ENCODE measurements at places on chromosomes 11 and 22.

DNA sequence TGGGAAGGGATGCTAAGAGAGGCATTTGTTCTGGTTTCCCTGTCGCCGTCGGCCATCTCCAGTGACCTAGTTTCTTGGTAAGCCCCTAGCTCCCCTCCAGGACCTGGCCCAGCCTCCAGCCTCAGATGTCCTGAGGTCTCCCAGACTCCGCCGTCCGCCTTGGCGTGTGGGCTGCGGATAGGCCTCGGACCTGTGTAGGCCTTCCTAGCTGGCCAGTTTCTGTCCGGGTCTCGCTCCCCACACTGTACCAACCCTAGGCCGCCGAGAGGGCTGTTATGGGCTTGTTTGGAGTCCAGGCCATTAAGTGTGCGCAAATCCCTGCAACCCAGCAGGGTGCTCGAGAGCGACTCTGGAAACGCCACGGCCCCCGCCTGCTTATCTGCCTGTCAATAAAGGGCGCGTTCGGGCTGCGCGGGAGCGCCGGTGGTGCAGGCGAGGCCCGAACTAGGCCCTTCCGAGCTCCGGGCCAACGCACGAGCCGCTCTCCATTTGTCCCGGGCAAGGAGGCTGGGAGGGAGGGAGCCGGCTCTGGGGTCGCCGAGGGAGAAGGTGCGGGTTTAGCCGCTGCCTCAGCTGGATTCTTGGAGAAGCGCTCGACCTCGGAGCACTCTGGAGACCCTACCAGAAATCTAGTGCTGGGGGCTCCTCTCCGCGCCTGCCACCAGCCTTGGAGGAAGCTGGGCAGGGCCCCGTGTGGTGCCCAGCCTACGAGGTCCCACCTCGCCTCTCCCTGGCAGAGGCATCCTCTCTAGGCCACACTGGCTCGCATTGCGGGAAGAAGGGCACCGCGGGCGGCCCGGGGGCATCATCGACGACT is 8.7 kb upstream of the PAX6 start:
- DNase-seq: no peak

DNA sequence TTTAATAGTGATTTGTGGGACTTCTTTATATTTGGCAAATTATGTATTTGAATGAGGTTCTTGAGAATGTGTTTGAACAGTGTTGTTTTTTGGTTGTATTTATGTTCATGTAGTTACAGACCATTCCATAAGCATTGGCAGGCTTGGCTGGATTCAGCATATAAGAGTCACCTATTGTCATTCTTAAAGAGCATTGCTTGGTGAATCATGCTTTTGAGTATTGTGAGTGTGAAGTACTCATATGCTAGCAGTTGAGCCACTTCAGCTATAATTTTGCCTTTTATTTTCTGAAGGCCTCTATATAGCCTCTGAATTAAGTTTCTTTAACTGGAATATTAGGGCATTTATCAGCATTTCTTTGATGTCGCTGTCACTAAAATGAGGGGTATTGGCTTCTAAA is 110.0 kb upstream of the GAL start:
- DNase-seq: no peak

GRCh38 chr11:13252438-13252837 is 25.2 kb upstream of the BMAL1 start:
- no peak for DNase-seq

GRCh38 chr11:107702109-107702660 is 9.7 kb downstream of the SLN start:
- no peak for DNase-seq

GRCh38 chr11:20596205-20597153 is 2.9 kb upstream of the SLC6A5 start:
- no peak for DNase-seq

DNA sequence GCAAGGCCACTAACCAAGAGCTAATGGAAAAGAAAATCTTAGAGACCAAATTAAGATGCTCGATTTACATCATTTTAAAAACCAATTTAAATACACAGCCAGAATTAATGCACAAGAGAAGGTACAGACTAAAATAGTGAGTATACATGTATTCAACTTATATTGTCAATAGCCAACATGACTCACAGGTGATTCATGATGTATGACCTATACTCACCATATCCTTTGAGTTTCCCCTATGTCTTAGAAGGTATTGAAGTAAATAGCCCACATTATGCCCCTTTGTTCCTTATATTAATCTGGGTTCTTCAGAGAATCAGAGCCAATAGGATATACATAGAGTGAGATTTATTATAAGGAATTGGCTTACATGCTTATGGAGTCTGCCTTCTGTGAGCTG is 97.5 kb upstream of the ANO3 start:
- DNase-seq: no peak

GRCh38 chr11:105456950-105457349 is 152.9 kb upstream of the GRIA4 start:
- DNase-seq: no peak

- DNase-seq: no peak
Observed at GRCh38 chr11:17559341-17560087, 12.5 kb downstream of the OTOG start.

GRCh38 chr11:56876621-56877275 is 112.0 kb upstream of the OR5AK2 start:
- DNase-seq: no peak

- no peak for DNase-seq
Observed at GRCh38 chr11:60005360-60005759, 11.6 kb upstream of the OOSP4B start.

GRCh38 chr11:534396-535209 is 773 bp downstream of the HRAS start:
- no peak for DNase-seq

- no peak for DNase-seq
Observed at GRCh38 chr11:64619811-64620380, 28.9 kb downstream of the SLC22A12 start.

DNA sequence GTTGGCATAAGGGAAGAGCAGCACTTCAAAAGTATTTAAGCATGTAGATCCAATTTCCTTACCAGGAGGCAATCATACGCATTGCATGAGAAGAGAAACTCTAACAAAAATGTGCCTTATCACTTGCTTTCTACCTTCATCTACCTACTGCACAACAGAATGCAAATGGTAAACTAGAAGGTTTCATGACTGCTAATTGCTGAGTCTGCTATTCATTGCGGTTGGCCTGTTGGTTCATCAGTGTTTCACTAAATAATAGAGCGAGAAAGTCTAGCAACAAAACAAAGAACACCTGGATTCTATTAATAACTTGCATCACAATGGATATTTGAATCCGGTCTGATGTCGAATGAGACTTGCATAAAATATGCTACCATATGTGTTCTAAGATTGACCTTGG is 229.0 kb downstream of the OPCML start:
- DNase-seq: no peak

DNA sequence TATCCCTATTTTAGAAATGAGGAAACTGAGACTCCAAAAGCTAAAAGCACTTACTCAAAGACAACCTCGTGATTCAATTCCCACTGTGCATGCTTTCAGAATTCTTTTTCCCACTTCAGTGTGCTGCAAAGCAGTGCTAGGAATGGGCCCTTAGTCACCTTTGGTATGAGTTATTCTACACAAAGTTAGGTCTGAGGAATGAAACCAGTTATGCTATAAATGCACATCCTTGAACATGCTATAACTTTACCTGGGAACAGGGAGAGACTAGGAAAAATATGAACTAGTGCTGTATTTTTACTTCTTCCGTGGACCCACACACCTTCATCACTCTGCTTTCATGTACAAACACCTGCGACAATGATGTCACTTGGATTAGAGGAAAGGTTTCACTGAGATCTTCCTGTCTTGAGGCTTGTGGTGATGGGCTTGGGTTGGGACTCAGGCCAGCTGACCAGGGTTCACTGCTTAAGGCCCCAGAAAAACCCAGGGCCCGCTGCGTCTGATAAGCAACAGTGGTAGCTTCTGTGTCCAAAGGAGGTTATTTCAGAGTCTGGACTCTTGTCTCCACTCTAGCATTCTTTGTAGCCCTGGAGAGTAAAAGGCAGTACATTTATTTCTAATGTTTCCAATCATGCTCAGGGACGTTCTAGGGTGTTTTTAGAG is 81.6 kb downstream of the ZC3H12C start:
- DNase-seq: no peak

DNA sequence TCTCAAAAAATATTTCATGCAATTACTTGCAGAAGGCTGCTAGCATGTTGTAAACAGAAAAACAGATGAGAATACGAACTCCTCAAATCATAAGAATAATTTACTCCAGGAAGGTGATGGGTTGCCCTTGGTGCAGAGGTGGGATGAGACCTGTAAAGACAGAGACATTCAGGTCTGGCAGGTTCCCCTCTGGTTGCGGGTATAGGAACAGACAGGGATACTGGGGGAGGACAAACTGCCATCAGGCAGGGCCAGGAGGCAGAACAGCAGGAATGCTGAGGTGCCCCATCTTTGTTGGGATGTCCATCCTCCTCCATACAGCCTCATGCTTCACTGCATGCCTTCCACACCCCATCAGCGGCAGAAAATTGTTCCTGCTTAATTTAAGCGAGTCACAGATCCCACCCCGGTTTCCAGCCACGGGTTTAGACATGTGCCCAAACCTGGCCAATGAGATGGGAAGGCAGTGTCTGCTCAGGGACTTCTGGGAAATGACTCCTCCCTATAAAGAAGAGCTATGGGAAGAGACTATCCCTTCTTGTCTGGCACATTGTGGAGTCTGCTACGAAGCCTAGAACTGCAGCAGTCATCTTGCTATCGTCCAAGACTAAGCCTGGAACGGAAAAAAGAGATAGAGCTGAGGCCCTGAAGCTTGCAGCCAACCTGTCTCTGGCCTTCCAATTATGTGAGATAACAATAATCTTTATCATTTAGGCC is 23.1 kb upstream of the IRAG1 start:
- no peak for DNase-seq

- DNase-seq: no peak
Observed at GRCh38 chr11:2790568-2790921, 90.8 kb upstream of the KCNQ1OT1 start.

DNA sequence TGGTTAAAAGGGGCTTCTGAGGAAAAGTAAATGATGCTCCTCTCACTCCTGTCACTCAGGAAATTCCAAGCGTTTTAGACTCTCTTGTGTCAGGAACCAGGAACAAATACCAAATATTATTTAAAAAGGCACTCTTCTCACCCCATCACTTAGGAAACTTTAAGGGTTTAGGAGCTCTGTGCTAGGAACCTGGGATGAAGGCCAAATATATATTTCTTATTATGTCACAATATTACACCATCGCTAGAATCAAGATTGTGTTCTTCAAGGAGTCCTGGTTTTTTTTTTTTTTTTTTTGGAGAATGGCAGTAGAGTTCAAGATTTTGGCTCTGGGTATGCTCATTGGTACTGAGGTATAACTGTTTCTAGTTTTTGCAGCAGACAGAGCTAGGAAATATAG is 79.0 kb upstream of the HEPHL1 start:
- DNase-seq: no peak

DNA sequence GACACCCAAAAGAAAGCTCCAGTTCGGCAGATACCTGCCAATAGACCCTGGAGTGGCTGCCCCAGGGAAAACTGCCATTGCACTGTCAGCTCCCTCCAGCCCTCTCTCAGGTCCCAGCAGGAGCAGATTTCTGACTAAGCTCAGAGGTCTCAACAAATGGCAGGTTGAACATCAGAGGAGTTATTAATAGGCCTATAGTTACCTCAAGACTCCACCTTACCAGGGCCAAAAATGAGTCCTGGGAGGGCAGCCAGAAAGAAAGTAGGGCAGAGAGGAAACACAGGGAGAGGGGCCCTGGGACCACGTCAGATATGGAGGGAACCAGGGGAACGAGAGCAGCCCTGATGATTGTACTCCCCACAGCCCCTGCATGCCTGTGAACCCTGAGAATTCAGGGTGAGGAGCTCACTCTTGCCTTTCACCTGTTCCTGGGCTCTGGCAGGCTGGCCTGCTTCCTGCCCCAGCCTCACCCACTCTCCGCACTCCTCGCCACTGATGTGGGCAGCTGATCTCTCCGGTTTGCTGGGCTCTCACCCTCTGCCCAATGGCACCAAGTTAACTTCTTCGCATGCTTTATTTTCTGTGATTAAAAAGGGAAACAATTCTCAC is 4.3 kb upstream of the RGL4 start:
- DNase-seq: no peak

DNA sequence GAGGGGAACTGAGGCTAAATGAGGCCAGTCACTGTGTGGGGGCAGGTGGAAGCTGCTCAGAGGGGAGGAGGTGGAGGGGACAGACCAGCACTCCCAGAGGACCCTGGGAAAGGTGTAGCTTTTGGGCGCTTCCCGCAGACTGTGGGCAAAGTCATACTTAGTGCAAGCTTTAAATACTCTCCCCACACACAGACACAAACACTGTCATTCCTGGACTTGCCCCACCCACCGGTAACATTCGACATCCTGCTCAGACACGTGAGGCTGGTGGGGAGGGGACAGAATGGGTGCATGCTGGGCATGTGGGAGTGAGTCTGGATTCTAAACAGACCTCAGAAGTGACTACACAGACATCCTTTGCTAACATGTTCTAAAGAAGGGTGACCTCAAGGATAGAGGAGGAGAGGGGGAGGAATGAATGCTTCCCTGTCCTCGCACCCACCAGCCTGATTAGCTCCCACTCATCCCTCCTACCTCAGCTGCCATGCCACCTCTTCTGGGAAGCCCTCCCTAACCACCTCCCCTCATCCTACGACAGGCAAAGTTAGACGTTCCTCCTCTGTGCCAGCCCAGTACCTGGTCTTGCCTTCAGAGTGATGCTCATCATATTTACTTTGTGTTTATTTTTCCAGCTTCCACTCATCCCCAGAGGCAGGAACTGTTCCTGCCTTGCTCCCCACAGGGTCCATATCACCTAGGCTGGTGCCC is 22.2 kb downstream of the TSKU start:
- no peak for DNase-seq

- no peak for DNase-seq
Observed at GRCh38 chr11:64099436-64099835, 63.7 kb downstream of the FLRT1 start.

DNA sequence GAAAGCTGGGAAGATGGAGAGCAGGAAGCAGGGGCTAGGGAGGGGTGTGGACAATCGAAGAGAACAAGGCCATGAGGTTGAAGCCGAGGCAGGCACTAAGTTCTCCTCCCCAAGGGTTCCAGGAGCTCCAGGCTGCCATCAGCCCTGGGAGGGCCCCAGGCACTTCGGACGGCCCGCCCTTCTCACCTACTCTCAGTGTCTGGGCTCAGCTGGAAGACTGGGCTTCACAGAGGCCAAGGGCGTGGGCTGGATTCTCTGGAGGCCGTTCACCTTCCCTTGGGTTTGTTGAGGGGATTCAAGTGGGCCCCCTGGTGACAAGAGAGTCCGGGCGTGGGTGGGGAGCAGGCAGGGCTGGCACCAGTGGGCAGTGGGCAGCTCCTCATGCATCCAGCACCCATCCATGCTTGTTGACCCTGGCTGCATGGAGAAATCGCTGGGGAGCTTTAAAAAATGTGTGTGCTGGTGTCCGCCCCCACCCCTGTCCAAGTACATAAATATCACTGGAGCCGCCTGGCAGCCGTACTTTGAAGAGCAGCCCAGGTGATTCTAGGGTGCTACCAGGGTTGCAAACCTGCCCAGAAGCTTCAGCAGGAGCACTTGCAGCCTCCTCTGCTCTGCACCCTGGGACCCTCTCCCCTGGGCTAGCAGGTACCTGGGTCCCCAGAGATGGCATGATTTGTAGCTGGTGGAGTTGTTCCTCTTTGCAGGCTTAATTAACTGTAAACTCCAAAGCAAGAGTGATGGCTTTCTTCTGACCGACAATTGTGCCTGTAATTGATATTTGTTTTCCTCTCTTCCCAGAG is 74.3 kb downstream of the RTL6 start:
- no peak for DNase-seq

- DNase-seq: no peak
Observed at GRCh38 chr22:46578824-46579561, 41.2 kb upstream of the GRAMD4 start.
